Transverse colon (tissue), 4 donors: ENCODE measurements at places on chromosomes 7 and 10. TPM values are rescaled to one million over a fixed set of nuclear protein-coding genes. Genes with fewer than 3 reads are reported as not detected.

The MYOZ1 gene
- total RNA-seq: not detected

The MEOX2 gene
- total RNA-seq: 0.64 TPM

- H3K27me3 ChIP-seq: no peaks in the 10 kb centered on the region
- DNase-seq: no peak
- H3K36me3 ChIP-seq: no peaks in the 10 kb centered on the region
Measured at GRCh38 chr7:69365651-69366192, 232.6 kb upstream of the AUTS2 start.

- H3K27me3 ChIP-seq: no peaks in the 10 kb centered on the region
- no peak overlapping the region for H3K4me3 ChIP-seq
- no peaks in the 10 kb centered on the region for H3K36me3 ChIP-seq
- H3K27ac ChIP-seq: no peak overlapping the region
Measured at GRCh38 chr7:125651823-125652528, 722.4 kb upstream of the POT1 start.

- no peak for DNase-seq
- H3K4me3 ChIP-seq: no peak overlapping the region
- H3K36me3 ChIP-seq: no peaks in the 10 kb centered on the region
- H3K27ac ChIP-seq: no peak overlapping the region
Measured at GRCh38 chr7:1301054-1301881, 68.6 kb downstream of the UNCX start.

The STEAP4 gene
- total RNA-seq: 1.1 TPM

The FZD8 gene
- total RNA-seq: 8.6 TPM

The TMEM236 gene
- 44.1 TPM for total RNA-seq

GRCh38 chr7:45118889-45119331 lies 7.4 kb upstream of the TBRG4 start:
- H3K36me3 ChIP-seq: no peaks in the 10 kb centered on the region
- no peaks in the 10 kb centered on the region for H3K27me3 ChIP-seq
- no peak overlapping the region for H3K27ac ChIP-seq
- DNase-seq: no peak

GRCh38 chr10:114491419-114491818 lies 87.1 kb upstream of the AFAP1L2 start:
- H3K36me3 ChIP-seq: no peaks in the 10 kb centered on the region
- DNase-seq: no peak
- no peak overlapping the region for H3K4me3 ChIP-seq
- no peak overlapping the region for H3K27ac ChIP-seq
- no peaks in the 10 kb centered on the region for H3K4me1 ChIP-seq

The PHYHIPL gene
- not detected for total RNA-seq

DNA sequence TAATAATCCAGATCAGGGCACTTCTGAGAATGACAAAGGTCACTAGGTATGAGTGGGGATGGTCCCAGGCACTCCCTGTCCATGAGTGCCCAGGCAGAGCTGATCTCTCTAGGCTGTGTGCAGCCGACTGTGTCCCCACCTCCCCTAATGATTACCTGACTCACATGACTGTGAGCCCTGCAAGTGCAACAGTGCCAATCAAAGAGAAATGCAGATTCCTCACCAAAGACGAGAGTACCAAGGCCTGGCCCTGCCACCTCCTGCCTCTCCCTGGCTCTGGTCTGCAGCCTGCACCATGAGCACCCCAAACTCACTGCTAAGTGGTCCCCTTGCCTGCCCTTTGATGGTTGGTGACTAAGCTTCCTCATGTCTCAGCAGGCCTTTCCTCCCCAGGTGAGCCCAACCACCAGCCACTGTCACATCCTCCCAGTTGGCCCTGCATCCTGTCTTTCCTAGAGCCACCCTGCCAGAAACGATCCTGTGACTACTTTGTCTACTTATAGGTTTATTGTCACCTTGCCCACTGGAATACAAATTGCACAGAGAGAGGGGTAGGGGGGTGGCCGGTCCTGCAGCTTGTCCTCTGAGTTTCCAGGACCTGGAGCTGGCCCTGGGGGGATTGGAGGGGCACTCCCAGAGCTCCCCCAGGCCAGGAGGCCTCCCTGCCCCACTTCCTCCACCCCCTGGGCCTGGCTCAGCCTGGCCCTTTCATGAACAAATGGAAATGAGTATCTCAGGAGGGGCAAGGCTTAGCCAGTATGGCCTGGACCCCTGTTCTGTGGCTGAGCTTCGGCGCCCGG lies 22.4 kb upstream of the GDF10 start:
- no peak for DNase-seq
- no peaks in the 10 kb centered on the region for H3K36me3 ChIP-seq
- H3K27ac ChIP-seq: no peak overlapping the region
- peaks cover 8% of the 10 kb centered on the region for H3K4me1 ChIP-seq
- no peaks in the 10 kb centered on the region for H3K27me3 ChIP-seq
- no peak overlapping the region for H3K4me3 ChIP-seq

DNA sequence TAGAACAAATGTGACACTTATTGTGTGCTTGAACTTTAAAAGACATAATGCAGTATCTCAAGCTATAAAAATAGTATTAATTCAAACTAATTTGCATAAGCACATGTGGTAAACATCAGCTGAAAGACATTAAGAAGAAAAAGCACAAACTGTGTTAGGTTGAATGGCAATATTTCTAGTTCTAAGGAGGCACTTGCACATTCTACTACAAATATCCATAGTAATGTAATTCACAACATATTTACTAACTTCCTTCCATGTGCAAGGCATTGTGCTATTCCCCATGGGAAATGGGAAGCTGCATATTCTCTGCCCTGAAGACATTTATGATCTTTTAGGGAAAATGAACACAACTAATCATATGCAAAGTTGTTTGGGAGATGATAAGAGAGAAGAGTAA lies 80.2 kb upstream of the SLC13A1 start:
- H3K36me3 ChIP-seq: no peaks in the 10 kb centered on the region
- no peak overlapping the region for H3K27ac ChIP-seq
- DNase-seq: no peak
- H3K4me3 ChIP-seq: no peak overlapping the region
- no peaks in the 10 kb centered on the region for H3K4me1 ChIP-seq
- H3K27me3 ChIP-seq: no peaks in the 10 kb centered on the region

DNA sequence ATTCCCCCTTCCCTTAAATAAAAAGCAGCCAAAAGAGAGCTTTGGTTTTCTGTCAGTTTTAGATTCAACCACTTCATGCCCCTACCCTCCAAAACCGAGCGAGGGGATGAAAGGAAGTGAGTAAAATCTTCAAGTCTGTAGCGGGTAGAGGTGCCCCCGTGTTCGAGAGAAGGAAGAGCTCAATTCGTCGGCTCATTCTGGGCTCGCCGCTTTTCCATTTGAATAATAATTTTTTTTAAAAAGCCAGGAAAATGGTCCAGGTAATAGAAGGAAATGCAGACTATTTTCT lies 436.2 kb upstream of the GALNT17 start:
- H3K27ac ChIP-seq: peak overlapping the region; percentile 85
- H3K4me3 ChIP-seq: peak overlapping the region; percentile 69
- no peak for DNase-seq
- no peaks in the 10 kb centered on the region for H3K36me3 ChIP-seq
